Activated CD8-positive, alpha-beta T cell treated with anti-CD3 and anti-CD28 coated beads, Interleukin-2, amount 10 ng/mL, durations not matched to agents 7 days and 5 days (primary cell): ENCODE measurements at places on chromosomes 7 and 10. TPM values are rescaled to one million over a fixed set of nuclear protein-coding genes. Genes with fewer than 3 reads are reported as not detected.

- H3K4me1 ChIP-seq, result peaks cover 12% of the 10 kb centered on the region
- no peak overlapping the region for H3K27ac ChIP-seq
- no peak for DNase-seq
- no peak overlapping the region for H3K4me3 ChIP-seq
- H3K27me3 ChIP-seq, result peaks cover 9% of the 10 kb centered on the region
Measured at GRCh38 chr10:42932116-42932515, 144.8 kb upstream of the RET start.

- H3K27ac ChIP-seq, result no peak overlapping the region
- no peak for DNase-seq
- no peaks in the 10 kb centered on the region for H3K27me3 ChIP-seq
- H3K4me3 ChIP-seq, result no peak overlapping the region
Measured at GRCh38 chr10:50402466-50402865, 151.2 kb upstream of the ASAH2 start.

GRCh38 chr10:116470071-116470470 is 42.4 kb downstream of the PNLIPRP3 start:
- DNase-seq, result no peak
- H3K4me3 ChIP-seq, result no peak overlapping the region
- no peaks in the 10 kb centered on the region for H3K27me3 ChIP-seq
- no peak overlapping the region for H3K27ac ChIP-seq

- H3K4me3 ChIP-seq, result no peak overlapping the region
- no peak for DNase-seq
- peaks cover 16% of the 10 kb centered on the region for H3K4me1 ChIP-seq
Measured at GRCh38 chr7:128164061-128164954, 76.8 kb upstream of the LEP start.

DNA sequence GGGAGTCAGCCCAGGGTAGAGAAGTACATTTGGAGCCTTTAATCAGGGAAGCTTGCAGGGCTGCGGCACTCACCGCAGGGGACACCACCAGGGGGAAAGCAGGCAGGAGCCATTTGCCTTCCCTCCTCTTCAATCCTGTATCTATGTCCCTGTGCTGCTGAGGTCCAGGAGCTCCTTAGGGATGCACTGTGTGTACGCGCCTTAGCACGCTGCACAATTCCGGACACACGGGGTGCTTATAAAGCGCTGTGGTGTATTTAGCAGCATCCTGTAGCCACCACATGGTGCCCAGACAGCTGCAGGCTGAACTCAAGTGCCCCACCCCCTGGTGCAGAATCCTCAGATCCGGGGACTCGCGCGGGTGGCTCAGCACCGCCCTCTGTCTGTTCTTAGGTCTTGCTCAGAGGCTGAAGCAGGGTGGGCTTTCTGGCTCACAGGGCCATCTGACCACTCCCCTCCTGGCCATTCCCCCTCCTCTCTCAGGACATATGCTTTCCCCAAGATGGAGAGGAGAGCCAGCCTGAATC is 421.4 kb downstream of the SDK1 start:
- H3K4me3 ChIP-seq, result no peak overlapping the region
- peak; percentile 28 for DNase-seq
- no peaks in the 10 kb centered on the region for H3K36me3 ChIP-seq
- no peak overlapping the region for H3K27ac ChIP-seq

DNA sequence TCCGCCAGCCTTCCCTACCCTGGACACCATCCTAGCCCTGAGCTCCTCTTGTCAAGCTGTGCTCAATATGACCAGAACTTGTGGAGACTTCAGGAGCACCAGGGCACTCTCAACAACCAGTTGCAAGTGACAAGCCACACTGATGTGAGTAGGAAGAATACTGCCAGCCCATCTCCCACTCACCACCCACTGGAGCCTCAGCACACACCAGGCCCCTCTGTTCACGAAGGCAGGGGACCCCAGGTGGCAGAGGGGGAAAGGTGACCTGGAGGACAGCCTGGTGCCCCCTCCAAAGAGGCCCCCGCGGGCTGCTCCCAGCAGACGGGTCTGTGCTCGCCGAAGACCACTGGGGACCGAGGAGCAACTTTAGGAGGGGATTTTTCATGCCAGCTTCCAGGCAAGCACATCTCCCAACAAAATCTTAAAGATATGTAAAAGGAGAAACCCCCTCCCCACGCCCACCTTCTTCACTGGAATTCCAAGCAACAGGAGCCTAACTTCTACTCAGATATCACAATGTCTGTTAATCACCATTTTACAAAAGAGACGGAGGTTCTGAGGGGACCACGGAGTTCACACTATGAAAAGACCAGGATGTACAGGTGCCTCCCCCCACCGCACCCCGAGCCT is 1.0 kb downstream of the MMD2 start:
- H3K36me3 ChIP-seq, result no peaks in the 10 kb centered on the region
- H3K27ac ChIP-seq, result no peak overlapping the region
- peaks cover 22% of the 10 kb centered on the region for H3K27me3 ChIP-seq
- no peak for DNase-seq
- H3K4me3 ChIP-seq, result no peak overlapping the region
- peaks cover 2% of the 10 kb centered on the region for H3K4me1 ChIP-seq

GRCh38 chr10:98402478-98402877 is 12.5 kb downstream of the PYROXD2 start:
- H3K4me1 ChIP-seq, result peaks cover 10% of the 10 kb centered on the region
- peaks cover 2% of the 10 kb centered on the region for H3K36me3 ChIP-seq
- no peaks in the 10 kb centered on the region for H3K27me3 ChIP-seq
- DNase-seq, result no peak

Gene FGFBP3
- 1.0 TPM for total RNA-seq

- H3K4me3 ChIP-seq, result no peak overlapping the region
- peaks cover 16% of the 10 kb centered on the region for H3K27me3 ChIP-seq
- H3K27ac ChIP-seq, result no peak overlapping the region
- peak; percentile 14 for DNase-seq
- H3K36me3 ChIP-seq, result no peaks in the 10 kb centered on the region
Measured at GRCh38 chr10:49359349-49360270, 36.3 kb downstream of the DRGX start.

Gene SLC18A2
- not detected for total RNA-seq

DNA sequence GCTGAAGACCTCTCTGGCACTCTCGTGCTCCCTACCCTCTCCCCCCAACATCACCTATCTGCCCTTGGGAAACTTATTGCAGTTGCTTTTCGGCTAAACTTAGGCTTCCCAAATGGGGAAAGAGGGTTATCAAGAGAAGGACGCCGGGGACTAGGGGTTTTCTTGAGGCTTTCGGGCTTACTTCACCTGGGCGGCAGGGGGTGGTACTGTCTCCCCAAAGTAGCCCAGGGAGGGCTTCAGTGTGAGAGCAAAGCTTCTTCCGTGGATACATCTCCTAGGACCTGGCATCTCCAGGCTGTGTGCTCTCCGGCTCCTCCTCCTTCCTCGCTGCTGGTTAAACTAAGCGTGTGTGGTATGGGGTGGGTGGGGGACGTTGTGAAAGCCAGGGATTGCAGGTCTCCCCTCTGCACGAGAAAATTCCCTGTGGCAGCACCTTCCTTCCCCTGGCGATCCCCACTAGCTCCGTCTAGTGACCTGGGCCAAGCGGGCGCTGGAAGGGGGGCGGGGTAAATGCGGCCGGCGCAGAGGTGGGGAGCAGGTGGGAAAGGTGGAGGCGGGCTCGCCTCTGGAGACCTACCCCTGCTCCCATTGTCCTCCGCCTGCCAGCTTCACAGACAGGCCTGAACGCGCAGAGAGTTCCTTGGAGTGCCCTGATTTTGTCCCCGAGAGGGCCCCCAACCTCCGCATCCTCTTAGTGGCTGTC is 1.1 kb downstream of the PLXDC2 start:
- peaks cover 7% of the 10 kb centered on the region for H3K4me1 ChIP-seq
- H3K36me3 ChIP-seq, result no peaks in the 10 kb centered on the region
- H3K4me3 ChIP-seq, result peak overlapping the region; percentile 42

DNA sequence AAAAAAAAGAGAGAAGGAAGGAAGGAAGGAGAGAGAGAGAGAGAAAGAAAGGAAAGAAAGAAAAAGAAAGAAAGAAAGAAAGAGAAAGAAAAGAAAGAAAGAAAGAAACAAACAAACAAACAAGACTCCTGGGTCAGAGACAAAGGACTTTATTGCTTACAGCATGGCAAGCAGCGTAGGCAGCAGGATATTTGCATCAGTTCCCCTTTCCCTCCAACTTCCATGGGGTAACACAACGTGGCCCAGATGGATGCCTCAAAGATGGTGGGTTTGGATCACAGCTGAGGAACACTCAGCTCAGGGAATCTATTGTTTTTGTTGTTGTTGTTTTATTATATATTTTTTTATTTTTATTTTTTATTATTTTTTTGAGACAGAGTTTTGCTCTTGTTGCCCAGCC is 128.5 kb upstream of the VKORC1L1 start:
- H3K36me3 ChIP-seq, result peaks cover 8% of the 10 kb centered on the region
- H3K27me3 ChIP-seq, result no peaks in the 10 kb centered on the region
- no peak overlapping the region for H3K4me3 ChIP-seq
- H3K27ac ChIP-seq, result no peak overlapping the region
- peaks cover 2% of the 10 kb centered on the region for H3K4me1 ChIP-seq

DNA sequence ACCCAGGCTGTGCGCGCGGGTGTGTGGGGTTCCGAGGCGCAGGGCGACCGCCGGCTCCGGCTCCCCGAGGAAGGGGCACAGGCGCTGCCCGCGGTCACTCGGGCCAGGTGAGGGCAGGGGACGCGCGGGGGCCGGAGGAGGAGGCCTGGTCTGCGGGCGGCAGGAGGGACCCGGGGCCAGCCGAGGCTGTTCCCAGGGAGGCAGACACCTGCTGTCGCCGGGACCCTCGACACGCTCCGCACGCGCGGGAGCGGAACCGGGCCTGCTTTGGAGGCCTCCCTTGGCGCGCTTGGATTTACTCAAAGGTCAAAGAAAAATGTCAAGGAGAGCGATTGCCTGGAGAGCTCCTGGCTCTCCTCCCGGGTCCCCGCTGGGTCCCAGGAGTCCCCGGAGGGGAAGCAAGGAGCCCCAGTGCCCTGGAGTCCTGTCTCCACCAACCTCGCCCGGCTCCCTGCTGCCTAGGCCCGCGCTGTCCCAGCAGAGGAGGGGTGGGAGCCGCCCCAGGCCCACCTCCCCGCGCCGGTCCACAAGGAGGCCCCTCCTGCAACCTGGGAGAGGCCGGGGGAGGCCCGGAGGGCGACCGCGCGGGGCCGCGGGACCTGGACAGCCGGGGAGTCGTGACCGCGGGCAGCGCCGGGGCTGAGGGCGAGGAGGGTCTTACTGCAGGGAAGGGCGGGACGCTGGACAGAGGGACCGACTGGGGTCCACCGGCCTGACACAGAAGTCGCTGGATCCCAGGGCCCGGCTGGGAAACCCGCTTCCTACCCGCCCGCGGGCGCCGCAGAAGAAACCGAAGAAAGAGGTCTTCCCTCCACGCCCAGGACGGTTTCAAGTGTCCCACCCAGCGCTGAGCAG is 348.9 kb downstream of the DNAJB6 start:
- H3K4me3 ChIP-seq, result no peak overlapping the region
- DNase-seq, result no peak
- H3K36me3 ChIP-seq, result no peaks in the 10 kb centered on the region
- H3K4me1 ChIP-seq, result peaks cover 6% of the 10 kb centered on the region
- peaks cover 69% of the 10 kb centered on the region for H3K27me3 ChIP-seq

DNA sequence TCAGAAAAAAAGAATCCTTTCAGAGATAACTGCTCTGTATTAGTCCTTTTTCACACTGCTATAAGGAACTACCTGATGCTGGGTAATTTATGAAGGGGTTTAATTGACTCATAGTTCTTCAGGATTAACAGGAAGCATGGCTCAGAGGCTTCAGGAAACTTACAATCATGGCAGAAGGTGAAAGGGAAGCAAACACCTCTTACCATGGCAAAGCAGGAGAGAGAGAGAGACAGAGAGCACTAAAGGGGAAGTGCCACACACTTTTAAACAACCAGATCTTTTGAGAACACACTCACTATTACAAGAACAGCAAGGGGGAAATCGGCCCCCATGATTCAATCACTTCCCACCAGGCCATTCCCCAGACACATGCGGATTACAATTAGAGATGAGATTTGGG is 114.2 kb downstream of the TES start:
- no peak for DNase-seq
- H3K27me3 ChIP-seq, result peaks cover 4% of the 10 kb centered on the region
- no peaks in the 10 kb centered on the region for H3K36me3 ChIP-seq
- H3K4me1 ChIP-seq, result no peaks in the 10 kb centered on the region
- H3K27ac ChIP-seq, result no peak overlapping the region
- H3K4me3 ChIP-seq, result no peak overlapping the region

Gene TMEM176B
- total RNA-seq, result not detected

- H3K27ac ChIP-seq, result no peak overlapping the region
- H3K4me3 ChIP-seq, result no peak overlapping the region
- no peaks in the 10 kb centered on the region for H3K27me3 ChIP-seq
- no peaks in the 10 kb centered on the region for H3K36me3 ChIP-seq
- no peak for DNase-seq
Measured at GRCh38 chr7:144656965-144657517, 178.8 kb downstream of the TPK1 start.

Gene GIMAP7
- total RNA-seq, result 134 TPM

GRCh38 chr7:50805447-50806125 is 22.9 kb upstream of the GRB10 start:
- H3K4me3 ChIP-seq, result no peak overlapping the region
- peaks cover 12% of the 10 kb centered on the region for H3K4me1 ChIP-seq
- H3K36me3 ChIP-seq, result no peaks in the 10 kb centered on the region
- no peak for DNase-seq
- no peak overlapping the region for H3K27ac ChIP-seq
- H3K27me3 ChIP-seq, result peaks cover 5% of the 10 kb centered on the region

Gene PTPRN2
- total RNA-seq, result 7.0 TPM

Gene SLC4A2
- 107 TPM for total RNA-seq

DNA sequence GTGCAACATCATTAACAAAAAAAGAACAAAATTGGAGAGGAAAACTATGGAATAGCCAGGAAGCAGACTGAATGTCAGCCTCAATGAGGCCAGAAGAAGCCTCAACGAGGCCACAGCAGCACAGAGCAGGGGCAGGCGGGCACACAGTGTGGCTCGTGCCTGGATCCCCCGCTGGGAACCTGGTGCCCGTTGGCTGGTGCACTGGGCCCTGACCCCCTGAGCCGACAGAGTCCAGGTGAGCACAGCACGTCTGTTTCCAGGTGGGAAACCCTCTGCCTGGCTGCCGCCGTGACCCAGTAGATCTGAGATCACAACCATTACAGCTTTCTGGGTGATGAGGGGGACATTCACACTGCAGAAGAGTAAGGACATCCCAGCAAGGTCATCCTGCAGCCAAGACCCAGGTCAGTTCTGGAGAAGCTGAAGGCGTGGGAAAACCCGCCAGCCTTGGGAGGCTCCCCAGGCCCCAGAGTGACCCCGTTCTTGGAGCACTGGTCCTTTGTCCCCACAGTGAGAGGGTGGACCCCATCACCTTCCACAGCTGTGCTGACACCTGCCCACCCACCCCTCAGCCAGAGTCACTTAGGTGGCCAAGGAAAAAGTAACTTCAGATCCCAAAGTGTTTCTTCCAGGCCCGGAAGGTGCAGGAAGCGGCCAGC is 222.1 kb downstream of the ADARB2 start:
- no peak for DNase-seq
- no peaks in the 10 kb centered on the region for H3K36me3 ChIP-seq
- H3K27ac ChIP-seq, result no peak overlapping the region
- H3K27me3 ChIP-seq, result no peaks in the 10 kb centered on the region

Gene VSTM4
- not detected for total RNA-seq

- peaks cover 10% of the 10 kb centered on the region for H3K27me3 ChIP-seq
- no peak overlapping the region for H3K4me3 ChIP-seq
- H3K4me1 ChIP-seq, result no peaks in the 10 kb centered on the region
- no peak overlapping the region for H3K27ac ChIP-seq
- no peaks in the 10 kb centered on the region for H3K36me3 ChIP-seq
Measured at GRCh38 chr10:93579089-93579488, 12.6 kb downstream of the FFAR4 start.

Gene IRF5
- total RNA-seq, result 7.4 TPM

- no peaks in the 10 kb centered on the region for H3K27me3 ChIP-seq
- H3K27ac ChIP-seq, result no peak overlapping the region
- no peaks in the 10 kb centered on the region for H3K36me3 ChIP-seq
Measured at GRCh38 chr10:102585026-102585425, 59.3 kb upstream of the TRIM8 start.
